ENCODE measurements at places on chromosomes 12 and 14. TPM values are rescaled to one million over a fixed set of nuclear protein-coding genes. Genes with fewer than 3 reads are reported as not detected.

Gene USP44
- 4.4 TPM for total RNA-seq

Gene CRIP2
- 84.0 TPM for total RNA-seq

Gene MVK
- 9.0 TPM for total RNA-seq

Gene ZFYVE1
- total RNA-seq = 18.3 TPM

Gene REP15
- total RNA-seq = 0.44 TPM

Gene TMEM229B
- total RNA-seq = 10.2 TPM

Gene TBX3
- 34.1 TPM for total RNA-seq

Gene RAN
- total RNA-seq = 237 TPM

Gene E2F7
- total RNA-seq = 0.51 TPM

All from subcutaneous adipose tissue (tissue), 4 donors.